ENCODE measurements at places on chromosomes 11 and 22. TPM values are rescaled to one million over a fixed set of nuclear protein-coding genes. Genes with fewer than 3 reads are reported as not detected.

The TIMM8B gene
- total RNA-seq: 53.3 TPM

- DNase-seq: no peak
Observed at GRCh38 chr11:34333787-34334186, 24.0 kb downstream of the ABTB2 start.

- DNase-seq: no peak
Observed at GRCh38 chr11:69356703-69357457, 62.9 kb downstream of the MYEOV start.

GRCh38 chr11:102878595-102878994, 3.8 kb upstream of the MMP12 start:
- no peak for DNase-seq

- DNase-seq: peak; percentile 65
Observed at GRCh38 chr11:120564573-120565311, 53.2 kb downstream of the GRIK4 start.

DNA sequence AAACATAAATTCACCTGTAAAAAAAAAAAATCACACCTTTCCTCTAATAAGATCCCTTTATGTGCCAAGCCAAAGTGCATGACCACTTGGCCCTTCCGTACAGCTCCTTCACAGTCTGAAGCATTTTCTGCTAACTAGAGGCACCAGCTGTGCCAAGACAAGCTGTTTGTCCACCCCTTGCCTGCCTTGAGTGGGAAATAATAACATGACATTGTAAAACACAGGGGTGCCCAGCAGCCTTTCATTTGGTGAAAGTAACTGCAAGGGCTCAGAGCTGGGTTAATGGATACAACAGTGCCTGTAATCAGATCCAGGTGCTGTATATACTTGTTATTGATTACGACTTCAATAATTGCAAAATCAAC, 59.2 kb downstream of the DDIAS start:
- DNase-seq: peak; percentile 13
